ENCODE measurements at places on chromosomes 11 and 22. TPM values are rescaled to one million over a fixed set of nuclear protein-coding genes. Genes with fewer than 3 reads are reported as not detected.

GRCh38 chr11:61041755-61042518, 60.4 kb upstream of the CD5 start:
- no peak for DNase-seq
- peaks cover 7% of the 10 kb centered on the region for H3K4me1 ChIP-seq
- no peaks in the 10 kb centered on the region for H3K27me3 ChIP-seq
- peak overlapping the region; percentile 75 for H3K27ac ChIP-seq
- H3K36me3 ChIP-seq, result no peaks in the 10 kb centered on the region

Gene TRIOBP
- total RNA-seq, result 85.0 TPM

GRCh38 chr11:20126724-20127123, 33.6 kb downstream of the DBX1 start:
- DNase-seq, result no peak
- H3K36me3 ChIP-seq, result no peaks in the 10 kb centered on the region
- no peak overlapping the region for H3K27ac ChIP-seq
- H3K27me3 ChIP-seq, result peaks cover under 1% of the 10 kb centered on the region

Gene EML3
- 91.1 TPM for total RNA-seq

Gene CNGA4
- total RNA-seq, result not detected

- peaks cover 12% of the 10 kb centered on the region for H3K36me3 ChIP-seq
- no peaks in the 10 kb centered on the region for H3K4me1 ChIP-seq
- H3K27me3 ChIP-seq, result no peaks in the 10 kb centered on the region
- peak overlapping the region; percentile 77 for H3K4me3 ChIP-seq
- peak overlapping the region; percentile 71 for H3K27ac ChIP-seq
- DNase-seq, result no peak
These were observed 540 bp downstream of the MEN1 start for GRCh38 chr11:64809781-64810241.

Gene ST14
- total RNA-seq, result 59.1 TPM

GRCh38 chr11:20277014-20277413, 86.5 kb upstream of the HTATIP2 start:
- no peaks in the 10 kb centered on the region for H3K36me3 ChIP-seq
- H3K4me3 ChIP-seq, result no peak overlapping the region
- no peaks in the 10 kb centered on the region for H3K27me3 ChIP-seq
- DNase-seq, result no peak
- H3K4me1 ChIP-seq, result no peaks in the 10 kb centered on the region
- no peak overlapping the region for H3K27ac ChIP-seq

Gene WNT11
- total RNA-seq, result 8.7 TPM

GRCh38 chr11:117986981-117987574, 884 bp downstream of the IL10RA start:
- DNase-seq, result no peak
- peak overlapping the region; percentile 76 for H3K27ac ChIP-seq
- peaks cover 4% of the 10 kb centered on the region for H3K36me3 ChIP-seq
- no peaks in the 10 kb centered on the region for H3K4me1 ChIP-seq
- peak overlapping the region; percentile 49 for H3K4me3 ChIP-seq
